ENCODE measurements at places on chromosomes 2 and 18. TPM values are rescaled to one million over a fixed set of nuclear protein-coding genes. Genes with fewer than 3 reads are reported as not detected.

DNA sequence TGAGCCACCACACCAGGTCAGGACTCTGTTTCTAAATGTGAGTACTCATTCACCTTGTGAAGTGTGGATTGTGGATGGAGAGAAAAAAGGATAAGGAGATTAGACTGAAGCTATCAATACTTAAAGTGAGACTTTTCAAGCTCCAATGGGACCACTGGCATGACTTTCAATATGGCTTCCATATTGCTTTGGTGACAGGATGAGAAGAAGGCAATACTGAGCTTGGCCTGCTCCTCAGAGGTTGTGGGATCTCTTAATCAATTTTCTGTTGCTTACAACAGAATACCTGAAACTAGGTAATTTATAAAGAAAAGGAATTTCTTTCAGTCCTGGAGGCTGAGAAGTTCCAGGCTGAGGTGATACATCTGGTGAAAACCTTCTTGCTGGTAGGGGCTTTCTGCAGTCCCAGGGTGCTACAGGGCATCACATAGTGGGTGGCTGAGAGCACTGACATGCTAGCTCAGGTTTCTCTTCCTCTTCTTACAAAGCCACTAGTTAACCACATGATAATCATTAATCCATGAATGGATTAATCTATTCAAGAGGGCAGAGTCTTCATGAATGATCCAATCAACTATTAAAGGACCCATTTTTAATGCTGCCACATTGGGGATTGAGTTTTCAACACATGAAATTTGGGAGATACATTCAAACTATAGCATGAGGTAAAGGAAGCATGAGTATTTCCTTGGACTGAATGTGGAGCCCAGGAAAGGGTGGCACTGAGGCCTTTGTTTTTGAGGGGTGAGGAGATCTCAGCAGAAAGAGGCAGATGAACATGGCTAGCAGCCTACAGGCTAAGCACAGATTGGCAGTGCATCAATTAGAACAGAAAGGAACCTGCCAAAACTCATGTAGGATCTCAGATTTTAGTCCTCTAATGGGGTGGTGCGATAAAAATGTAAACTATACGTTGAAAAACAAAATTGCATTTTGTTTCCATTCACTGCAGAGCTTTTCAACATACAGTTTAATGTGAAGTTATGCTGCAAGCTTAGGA is 274.5 kb downstream of the PIK3C3 start:
- DNase-seq = no peak

DNA sequence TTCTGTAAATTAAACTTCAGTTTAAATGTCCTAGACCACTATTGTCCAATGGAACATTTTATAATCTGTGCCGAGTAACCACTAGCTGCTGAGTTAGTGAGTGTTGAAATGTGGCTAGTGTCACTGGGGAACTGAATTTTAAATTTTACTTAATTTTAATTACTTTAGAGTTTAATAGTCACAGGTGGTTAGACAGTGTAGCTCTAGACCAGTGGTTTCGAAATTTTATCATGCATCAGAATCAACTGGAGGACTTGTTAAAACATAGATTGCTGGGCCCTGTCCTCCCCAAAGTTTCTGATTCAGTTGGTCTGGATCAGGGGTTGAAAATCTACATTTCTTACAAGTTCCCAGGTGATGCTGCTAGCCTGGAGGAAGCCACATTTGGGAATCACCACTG is 110.4 kb downstream of the FMNL2 start:
- DNase-seq = no peak

Gene ZDBF2
- 0.81 TPM for total RNA-seq

Gene NEDD4L
- total RNA-seq = 14.5 TPM

Gene NT5C1B
- total RNA-seq = not detected

DNA sequence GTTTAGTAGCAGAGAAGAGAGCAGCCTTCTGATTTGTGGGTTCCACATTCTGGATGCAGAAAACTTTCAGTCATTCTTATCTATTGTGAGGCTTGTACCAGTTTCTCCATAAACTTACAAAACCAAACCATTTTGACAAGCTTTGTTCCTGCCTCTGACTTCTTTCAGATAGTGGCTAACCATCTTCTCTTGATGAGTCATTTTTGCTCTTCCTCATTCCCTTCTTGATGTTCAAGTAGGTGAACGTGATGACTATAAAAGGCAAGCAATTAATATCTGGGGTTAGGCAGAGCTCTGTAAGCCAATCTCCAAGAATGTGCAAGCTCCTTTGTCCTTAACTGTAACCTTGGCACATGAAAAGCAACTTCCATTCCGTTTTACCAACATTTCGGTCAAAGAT is 2083.1 kb upstream of the PIK3C3 start:
- DNase-seq = peak; percentile 11

DNA sequence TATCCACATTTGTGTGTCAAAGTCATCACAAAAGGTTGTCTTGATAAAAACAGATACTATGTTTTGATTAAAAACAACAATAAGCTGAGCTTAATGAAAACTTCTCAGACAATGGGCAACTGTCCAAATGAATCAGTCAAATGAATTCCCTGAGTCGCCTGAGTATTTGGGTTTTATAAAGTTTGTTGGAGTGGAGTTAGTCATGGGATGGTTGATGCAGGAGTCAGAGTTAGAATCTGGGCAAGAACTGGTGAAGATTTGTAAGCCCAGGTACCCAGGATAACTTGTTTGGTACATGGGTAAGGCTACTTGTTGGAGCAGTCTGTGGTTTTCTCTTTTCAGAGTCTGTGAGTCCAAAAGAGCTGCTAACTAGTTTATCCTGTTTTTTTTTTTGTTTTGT is 34.4 kb upstream of the RAPGEF4 start:
- DNase-seq = no peak

GRCh38 chr2:216615298-216616082 is 17.7 kb upstream of the IGFBP2 start:
- DNase-seq = no peak

DNA sequence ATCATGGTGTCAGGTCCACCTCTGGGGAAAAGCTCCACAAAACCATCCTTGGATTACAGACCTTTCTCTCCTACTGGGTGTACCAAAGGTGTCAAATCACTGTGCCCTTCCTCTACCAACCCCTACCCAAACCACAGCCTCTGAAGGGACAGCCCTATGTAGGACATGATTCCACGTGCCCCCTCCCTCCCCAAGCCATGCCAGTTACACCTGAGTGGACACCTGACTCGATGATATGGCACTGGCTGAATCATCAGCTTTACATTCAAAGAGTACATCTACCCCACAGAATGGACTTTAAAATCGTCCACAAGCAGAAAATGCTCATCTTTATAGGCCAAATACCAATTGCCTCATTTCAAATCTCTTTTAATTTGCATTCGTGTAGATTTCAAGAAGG is 26.0 kb downstream of the TRABD2A start:
- DNase-seq = no peak

DNA sequence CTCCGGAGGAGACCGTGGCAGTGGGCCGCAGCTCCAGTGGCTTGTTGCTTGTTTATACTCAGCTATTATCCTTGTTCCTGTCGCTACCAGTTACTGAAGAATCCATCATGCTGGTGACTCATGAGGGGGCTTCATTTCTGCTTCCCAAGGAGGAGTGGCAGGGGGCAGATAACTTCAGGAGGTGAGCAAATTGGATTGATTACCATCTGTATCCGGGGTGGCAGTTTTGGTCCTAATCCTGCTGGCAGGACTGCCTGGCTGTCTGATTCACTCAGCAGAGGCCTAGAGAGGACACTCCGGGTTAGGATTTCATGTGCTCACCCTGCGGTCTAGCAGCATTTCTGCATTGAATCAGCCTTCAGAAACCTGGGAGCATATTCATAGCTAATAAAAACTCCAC is 230.0 kb downstream of the ACTR3 start:
- DNase-seq = no peak

GRCh38 chr2:170554278-170554955 is 160.7 kb upstream of the SP5 start:
- DNase-seq = no peak

Gene TEX44
- not detected for total RNA-seq
